Karpas-422 (cell line): ENCODE measurements at places on chromosomes 5 and 9.

- DNase-seq, result no peak
These were observed 82.4 kb upstream of the SAP30L start for GRCh38 chr5:154363411-154363810.

DNA sequence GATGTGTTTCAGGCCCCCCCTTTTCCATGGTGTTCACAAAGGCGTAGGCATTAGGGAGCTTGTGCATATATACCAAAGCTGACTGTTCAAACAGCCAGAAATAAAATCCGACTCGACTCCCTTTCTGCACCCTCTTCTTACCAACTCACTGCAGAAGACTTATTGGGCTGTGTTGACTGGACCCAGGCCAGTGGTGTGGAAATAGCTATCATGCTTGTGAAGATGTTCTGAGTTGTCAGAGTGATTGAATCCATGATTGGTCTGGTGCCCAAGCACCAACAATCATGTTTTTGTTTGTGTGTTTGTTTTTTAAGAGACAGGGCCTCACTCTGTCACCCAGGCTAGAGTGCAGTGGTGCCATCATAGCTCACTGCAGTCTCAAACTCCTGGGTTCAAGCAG, 21.6 kb downstream of the TJP2 start:
- no peak for DNase-seq

GRCh38 chr9:128293091-128293490, 17.0 kb downstream of the SWI5 start:
- peak; percentile 48 for DNase-seq

- DNase-seq, result no peak
These were observed 116.5 kb upstream of the OTULINL start for GRCh38 chr5:14465116-14465515.

GRCh38 chr5:61965490-61965889, 340.5 kb upstream of the KIF2A start:
- no peak for DNase-seq

DNA sequence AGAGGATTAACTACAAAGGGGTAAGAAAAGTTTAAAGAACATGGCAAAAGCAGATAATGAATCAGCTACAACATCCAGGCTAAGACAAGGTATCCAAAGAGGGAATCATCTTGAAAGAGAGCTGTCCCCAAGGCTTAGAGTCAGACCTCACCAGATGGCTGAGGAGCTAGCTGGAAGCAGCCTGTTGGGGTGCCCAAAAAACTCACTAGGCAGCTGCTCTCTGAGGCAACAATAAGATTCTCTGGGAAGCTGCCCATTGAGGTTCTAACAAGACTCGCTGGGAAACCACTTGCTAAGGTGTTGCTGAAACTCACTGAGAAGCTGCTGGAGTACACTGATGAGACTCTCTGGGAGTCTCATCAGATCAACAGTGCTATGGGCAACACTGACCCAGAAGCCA, 185.2 kb downstream of the CETN3 start:
- no peak for DNase-seq
